ENCODE measurements at places on chromosomes 12 and 14.

DNA sequence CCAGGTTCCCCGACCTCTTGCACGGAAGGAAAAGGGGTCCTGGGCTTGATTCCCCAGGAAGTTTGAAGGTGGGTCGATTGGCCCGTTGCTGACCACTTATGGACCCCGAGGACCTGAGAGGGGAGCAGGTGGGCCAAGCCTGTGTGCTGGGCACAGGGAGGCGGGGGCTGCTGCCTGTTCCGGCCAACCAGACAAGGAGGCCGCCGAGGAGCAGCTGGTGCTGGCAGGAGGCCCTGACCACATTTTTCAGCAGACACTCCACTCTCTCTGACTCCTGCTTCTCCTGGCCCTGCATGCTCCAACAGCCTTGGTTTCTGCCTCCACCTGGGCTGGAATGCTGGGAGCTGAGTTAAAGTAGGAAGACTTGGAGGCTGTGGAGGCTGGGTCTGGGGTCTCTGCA lies 42.8 kb downstream of the NOS1 start:
- no peak for DNase-seq

DNA sequence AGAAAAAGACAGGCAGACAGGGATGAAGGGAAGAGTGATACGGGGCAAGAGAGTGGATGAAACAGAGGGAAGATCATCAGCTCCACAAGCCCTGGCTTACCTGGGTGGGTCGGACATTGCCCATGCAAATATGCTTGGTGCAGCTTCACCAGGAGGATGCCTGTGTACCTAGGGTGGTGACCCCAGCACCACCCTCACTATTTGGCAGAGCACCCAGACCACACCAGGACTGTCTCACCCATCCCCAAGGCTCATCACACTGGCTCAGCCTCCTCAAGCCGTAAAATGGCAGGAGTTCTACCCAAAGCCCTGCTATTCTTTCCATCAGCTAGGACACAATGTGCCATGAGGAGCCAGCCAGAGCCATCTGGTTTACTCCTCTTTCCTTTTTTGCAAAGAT lies 3.0 kb downstream of the GALNT8 start:
- DNase-seq = no peak

DNA sequence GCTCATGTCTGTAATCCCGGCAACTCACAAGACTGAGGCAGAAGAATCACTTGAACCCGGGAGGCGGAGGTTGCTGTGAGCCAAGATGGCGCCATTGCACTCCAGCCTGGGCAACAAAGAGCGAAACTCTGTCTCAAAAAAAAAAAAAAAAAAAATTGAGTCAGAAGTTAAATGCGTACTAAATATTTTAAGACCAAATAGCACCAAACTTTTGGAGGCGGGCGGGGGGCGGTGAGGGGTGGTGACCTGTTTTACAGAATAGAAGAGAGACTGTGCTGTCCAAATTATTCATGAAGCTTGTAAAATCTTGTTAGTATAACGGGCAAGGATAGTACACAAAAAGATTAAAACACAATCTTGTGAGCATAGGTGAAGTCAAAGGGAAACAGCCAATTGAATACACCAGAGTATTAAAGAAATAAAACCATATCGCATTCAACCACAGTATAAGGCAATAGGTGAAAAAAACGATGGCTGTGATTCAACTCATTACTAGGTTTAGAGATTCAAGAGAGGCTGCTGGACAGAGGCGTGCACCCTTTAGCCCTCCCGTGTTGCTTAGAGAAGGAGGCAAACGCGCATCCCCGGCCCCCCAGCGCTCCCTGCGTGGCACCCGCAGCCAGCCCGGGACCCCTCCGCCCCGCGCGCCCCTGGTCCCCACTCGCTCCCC lies 571 bp downstream of the ZNF891 start:
- DNase-seq = no peak

DNA sequence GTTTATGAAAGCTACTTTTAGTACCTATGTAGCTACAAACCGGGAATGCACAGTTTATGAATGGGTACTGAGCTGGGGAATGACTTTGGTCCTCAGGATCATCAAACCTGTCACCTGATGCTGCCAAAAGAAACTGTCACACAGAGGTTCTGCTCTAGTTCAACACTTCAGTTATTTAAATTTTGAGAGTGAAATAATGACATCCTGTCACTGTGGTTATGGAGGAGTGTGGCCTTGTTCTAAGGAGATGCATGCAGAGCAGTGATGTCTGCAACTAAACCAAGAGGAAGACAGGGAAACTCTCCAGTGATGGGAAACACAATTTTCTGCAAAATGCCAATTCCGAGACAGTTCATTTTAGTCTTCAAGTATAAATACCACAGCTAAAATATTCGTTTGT lies 4.8 kb upstream of the AEBP2 start:
- DNase-seq = no peak

All from stimulated activated naive CD4-positive, alpha-beta T cell treated with Interleukin-2 at 50 U/mL for 16 hours (primary cell).